ENCODE measurements at places on chromosomes 11 and 22. TPM values are rescaled to one million over a fixed set of nuclear protein-coding genes. Genes with fewer than 3 reads are reported as not detected.

DNA sequence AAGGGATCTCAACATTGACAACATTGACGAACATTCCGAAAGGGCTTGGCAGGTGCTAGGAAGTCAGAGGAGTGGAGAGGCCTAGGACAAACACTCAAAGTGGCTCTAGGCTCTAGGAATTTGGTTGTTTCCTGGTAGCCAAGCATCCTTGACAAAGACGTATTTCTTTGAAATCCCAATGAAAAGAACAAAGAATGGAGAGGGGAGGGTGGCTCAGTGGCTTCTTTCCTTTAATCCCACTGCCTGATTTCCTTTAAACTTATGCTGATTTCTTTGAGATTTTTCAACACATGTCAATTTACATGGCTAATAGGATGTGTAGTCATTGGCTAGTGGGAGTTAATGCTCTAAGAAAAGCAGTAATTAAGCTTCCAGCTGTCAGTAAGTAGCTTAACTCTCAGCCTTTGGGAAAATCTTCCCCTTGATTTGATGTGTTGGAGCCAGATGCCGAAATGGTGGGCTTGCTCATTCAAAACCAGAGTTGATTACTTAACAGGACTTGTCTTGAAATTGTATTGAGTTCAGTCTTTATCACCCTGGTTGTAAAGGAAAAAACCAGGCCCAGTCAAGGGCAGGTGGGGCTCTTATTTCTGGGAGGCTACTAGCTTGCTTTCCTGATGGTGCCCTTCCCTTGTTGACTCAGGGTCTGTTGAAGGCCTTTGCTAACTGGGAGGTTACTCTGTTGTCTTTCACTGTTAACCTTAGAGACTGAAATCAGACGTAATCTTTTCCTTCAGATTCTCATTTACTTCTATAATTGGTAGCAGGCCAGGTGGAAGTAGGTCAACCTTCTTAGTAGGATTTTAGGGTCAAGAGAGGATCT lies 44.6 kb upstream of the SORL1-AS1 start:
- DNase-seq = no peak

The XKR3 gene
- 0.25 TPM for total RNA-seq

- no peak for DNase-seq
Measured at GRCh38 chr11:61345170-61345610, 12.2 kb downstream of the TKFC start.

- DNase-seq = no peak
Measured at GRCh38 chr11:19466314-19466713, 225.6 kb upstream of the E2F8 start.

DNA sequence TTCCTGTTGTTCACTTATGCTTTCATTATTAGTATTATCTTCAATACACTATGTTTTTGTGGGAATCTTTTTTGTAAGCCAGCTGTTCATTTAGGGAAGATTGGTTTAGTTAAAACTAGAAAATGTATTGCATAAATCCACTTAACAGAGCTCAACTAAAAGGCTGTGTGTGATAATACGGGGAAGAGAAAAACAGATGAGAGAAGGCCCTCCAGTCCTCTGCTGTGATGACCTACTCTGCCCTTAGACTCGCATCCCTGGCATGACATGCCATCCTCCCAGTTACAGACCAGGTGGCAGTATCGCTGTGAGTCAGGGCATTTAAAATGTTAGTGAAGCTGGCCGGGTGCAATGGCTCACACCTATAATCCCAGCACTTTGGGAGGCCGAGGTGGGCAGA lies 173.4 kb upstream of the TTC12 start:
- DNase-seq = no peak

The ARHGAP20 gene
- total RNA-seq = 0.28 TPM

DNA sequence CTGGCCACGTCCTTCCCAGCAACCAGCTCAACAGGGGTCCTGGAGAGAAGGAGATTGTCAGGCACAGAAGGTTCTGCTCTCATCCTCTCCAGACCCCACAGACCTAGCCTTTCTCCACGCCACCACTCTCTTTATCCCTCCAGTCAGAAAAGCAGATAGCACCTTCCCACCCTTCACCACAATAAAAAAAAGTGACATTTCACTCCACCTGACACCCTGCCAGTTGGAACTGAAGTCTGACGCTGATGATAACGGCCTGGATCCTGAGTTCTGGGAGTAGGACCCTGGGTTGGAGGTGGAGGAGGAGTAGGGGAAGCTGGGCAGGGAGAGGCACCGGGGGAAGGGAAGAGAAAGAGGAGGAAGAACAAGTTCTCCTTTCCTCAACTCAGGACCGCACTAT lies 127.5 kb upstream of the ANO1 start:
- DNase-seq = no peak

- no peak for DNase-seq
Measured at GRCh38 chr11:33861386-33861785, 30.5 kb downstream of the LMO2 start.

- DNase-seq = no peak
Measured at GRCh38 chr11:116302756-116303155, 470.0 kb downstream of the BUD13 start.

All from H1 (cell line).